ENCODE measurements at places on chromosomes 3 and 15.

DNA sequence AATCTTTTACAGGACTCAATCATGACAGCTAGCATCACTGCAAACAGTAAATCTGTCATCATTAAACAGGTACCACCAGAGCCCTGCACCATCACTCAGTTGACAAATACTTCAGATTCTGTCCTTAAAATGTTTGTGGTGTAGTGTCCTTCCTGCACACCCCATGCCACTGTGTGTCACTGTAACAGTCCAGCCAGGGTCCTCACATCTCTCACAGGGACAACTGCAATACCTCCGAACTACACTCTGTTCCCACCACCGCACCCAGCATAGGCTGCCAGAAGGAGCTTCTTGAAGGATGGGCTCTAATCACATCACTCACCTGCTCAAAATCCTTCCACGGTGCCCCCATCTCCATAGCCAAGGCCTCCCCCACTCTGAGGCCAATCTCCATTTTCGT is 90.2 kb upstream of the FGF12 start:
- DNase-seq = no peak

GRCh38 chr3:57017459-57017845 is 43.0 kb upstream of the SPATA12 start:
- DNase-seq = no peak

- peak; percentile 24 for DNase-seq
These were observed 13.1 kb downstream of the RASA2 start for GRCh38 chr3:141499965-141500364.

GRCh38 chr3:62131050-62131449 is 242.3 kb downstream of the FEZF2 start:
- DNase-seq = no peak

DNA sequence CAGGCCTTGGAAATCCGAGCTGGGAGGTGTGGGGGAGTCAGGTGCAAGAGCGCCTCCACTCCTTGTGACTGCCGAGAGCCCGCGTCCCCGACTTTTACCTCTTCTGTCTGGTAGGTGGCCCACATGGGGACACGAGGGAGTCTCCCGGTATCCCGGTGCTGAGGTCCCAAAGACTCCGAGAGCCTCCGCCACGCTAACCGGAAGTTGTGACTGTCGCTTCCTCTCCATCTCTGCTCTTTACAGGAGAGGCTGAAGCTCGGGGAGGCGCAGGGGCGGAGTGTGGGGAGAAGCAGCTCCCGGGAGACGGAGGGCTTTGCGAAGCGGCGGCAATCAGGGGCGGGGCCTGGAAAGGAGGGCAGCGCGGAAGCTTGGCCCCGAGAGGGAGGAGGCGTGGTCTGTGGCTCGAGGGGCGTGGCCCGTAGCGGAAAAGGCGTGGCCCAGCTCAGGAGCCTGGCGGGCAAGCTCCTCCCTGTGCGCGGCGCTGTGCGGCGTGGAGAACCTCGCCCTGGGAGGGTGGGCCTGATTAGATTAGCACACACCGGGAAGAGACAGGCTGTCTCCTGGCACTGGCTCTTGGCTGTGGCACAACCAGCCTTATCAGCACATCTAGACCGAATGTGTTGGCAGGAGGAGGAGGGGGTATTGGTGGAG is 143.9 kb downstream of the GABRB3 start:
- no peak for DNase-seq

GRCh38 chr3:87082796-87083440 is 92.0 kb upstream of the VGLL3 start:
- peak; percentile 14 for DNase-seq

DNA sequence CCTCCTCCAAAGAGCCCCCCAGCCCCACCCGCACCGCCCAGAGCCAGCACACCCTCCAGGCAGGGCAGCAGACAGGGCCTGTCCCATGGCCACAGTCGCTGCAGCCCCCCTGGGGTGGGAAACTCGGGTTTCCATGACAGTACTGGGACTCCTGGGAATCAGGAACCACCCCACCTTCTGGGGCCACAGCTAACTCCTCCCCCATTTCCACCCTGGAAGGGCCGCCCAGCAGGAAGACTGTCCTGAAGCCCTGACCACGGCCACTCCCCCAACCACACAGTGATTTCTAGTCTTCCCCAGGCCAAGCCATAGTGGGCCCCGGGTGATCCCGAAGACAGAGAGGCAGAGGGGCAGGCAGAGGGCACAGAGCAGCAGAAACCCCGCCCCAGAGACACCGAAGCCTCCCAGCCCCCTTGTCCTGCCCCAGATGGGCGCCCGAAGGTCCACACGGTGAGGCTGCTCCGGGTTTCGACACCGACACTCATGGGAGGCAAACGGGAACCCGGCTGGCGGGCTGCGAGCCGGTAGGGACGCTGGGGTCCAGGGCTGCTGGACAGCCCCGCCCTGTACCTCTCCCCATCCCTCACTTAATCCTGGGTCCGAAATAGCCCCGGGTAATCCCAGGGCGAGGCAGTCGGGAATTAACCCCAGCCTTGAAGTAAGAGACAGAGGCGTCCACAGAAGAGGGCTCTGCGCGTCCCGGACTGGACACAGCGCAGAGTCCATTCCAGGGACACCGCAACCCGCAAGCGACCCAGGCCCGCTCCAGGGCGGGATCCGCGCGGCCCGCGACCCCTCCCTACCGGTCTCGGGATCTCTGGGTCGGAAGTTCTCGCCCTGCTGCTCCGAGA is 138.4 kb downstream of the NUP210 start:
- DNase-seq = no peak

DNA sequence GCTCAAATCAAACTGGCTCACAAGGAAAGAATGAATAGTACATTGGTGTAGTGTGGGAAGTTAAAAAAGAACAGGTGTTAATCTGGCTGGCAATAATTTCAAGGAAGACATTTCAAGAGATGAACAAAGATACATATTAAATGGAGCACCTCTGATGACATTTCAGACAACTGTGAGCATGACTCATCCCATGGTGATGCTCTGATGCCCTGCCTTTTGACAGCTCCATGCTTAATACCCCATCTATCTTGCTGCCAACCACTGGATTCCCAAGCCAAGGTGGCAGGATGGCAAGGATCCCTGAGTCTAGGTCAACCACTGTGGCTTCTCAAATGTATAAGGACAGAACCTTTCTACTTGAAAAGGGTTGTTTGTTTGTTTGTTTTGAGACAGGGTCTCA is 29.3 kb downstream of the LRRC2 start:
- no peak for DNase-seq

GRCh38 chr15:101496198-101496986 is 6.9 kb upstream of the PCSK6 start:
- no peak for DNase-seq

GRCh38 chr3:152264378-152264777 is 4.4 kb upstream of the MBNL1 start:
- peak; percentile 27 for DNase-seq

- DNase-seq = no peak
These were observed 2.9 kb downstream of the NR2F2 start for GRCh38 chr15:96333131-96334016.

DNA sequence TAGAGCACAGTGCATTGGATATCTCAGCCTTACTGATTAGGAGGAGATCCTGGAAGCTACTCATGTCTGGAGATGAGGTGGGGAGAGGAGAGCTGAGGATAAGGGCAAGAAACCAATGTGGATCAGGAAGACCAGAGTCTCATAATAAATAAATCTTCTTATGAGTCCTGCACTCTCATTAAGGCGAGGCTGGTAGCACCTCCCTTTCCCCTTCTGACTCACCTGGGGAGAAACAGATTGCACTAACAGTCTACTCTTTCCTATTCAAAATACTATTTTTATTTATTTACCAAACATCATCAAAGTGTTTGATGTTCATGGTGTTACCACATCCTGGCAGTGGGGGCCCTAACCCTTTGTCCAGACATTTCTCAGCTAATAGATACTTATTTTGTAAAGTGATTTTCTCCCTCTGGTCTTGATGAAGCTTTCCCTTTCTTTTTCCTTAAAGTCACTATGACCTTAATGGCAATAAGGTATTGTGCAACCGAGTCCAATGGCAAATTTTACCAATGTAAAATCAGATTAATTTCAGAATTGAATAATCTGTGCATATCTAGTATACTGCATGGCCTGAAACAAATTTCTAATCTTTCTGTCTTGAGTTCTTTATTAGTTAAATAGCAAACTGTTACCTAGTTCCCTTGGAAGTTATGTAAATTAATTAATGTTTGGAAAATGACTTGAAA is 81.1 kb downstream of the IQCH start:
- DNase-seq = no peak

DNA sequence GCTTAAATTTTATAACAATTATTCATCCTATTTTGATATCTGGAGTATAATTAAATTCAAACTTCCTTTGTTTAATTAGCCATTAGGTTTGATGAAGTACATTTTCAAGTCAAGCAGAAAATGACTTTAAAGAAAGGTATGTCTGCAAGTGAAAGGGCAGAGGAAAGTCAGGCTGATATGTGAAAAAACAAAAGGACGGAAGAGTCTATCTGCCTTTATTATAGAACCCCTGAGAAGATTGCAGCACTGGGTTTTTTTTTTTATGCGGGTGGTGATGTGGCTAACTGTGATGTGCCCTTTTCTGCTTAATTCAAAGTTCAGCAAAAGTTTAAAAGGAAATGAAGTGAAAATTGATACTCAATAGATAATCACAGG is 83.2 kb downstream of the COL8A1 start:
- DNase-seq = no peak

- DNase-seq = no peak
These were observed 23.1 kb upstream of the RNU6-1 start for GRCh38 chr15:67862750-67863441.

DNA sequence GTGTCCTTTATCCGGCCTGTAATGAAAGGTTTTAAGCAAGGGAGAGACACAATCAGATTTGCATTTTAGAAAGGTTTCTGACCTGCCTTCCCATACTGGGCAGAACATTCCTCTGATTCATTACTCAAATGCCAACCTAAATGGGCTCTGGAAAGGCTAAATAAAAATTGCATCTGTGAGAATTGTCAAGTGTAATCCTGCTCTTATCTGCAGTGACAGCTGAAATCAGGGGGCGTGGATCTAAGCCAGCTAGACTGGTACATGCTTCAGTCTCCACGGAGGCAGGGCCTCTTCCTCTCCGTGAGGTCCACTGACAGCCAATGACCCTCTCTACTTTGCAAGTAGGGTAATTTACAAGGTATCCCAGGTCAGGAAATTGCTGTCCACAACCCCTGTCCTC is 32.5 kb upstream of the MINAR1 start:
- DNase-seq = no peak

GRCh38 chr3:156311930-156312329 is 191.6 kb downstream of the KCNAB1 start:
- DNase-seq = no peak

DNA sequence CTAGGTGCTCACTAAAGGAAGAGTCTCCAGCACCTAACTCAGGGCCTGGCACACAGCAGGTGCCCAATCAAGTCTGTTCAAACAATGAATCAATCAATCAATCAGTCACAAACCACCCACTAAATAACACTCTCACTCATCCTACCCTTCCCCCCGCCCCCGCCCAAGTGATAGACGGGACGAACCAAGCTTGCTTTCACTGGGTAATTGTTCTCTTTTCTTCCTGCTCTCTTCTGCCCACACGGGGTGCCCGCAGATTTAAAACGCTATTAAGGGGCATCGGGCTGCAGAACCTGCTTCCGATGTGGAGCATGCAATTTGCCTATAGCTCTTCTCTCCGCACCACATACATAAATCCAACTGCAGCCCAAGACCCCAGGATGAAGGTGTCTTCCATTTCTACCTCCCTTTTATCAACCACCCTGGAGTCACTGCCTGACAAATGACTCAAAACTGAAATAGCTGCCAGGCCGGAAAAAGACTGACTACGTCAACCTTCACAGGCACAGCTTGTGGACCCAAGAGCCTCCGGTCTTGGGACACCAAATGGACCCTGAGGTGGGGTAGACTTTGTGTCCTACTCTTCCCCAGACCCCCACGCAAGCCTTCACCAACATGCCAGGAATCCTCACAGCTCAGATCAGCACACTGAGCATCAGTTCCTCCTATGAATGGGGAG is 1.7 kb downstream of the KLHL25 start:
- no peak for DNase-seq

- DNase-seq = no peak
These were observed 503.9 kb downstream of the MAGI1 start for GRCh38 chr3:65534805-65535204.

- DNase-seq = no peak
These were observed 100.3 kb downstream of the MYLK start for GRCh38 chr3:123783811-123784210.

- no peak for DNase-seq
These were observed 210.6 kb upstream of the CHRM5 start for GRCh38 chr15:33757516-33758232.

- no peak for DNase-seq
These were observed 158.8 kb downstream of the SSR3 start for GRCh38 chr3:156395961-156396710.

- DNase-seq = no peak
These were observed 42.9 kb downstream of the SIDT1 start for GRCh38 chr3:113575206-113575605.

GRCh38 chr15:70399204-70399603 is 301.5 kb upstream of the TLE3 start:
- no peak for DNase-seq

DNA sequence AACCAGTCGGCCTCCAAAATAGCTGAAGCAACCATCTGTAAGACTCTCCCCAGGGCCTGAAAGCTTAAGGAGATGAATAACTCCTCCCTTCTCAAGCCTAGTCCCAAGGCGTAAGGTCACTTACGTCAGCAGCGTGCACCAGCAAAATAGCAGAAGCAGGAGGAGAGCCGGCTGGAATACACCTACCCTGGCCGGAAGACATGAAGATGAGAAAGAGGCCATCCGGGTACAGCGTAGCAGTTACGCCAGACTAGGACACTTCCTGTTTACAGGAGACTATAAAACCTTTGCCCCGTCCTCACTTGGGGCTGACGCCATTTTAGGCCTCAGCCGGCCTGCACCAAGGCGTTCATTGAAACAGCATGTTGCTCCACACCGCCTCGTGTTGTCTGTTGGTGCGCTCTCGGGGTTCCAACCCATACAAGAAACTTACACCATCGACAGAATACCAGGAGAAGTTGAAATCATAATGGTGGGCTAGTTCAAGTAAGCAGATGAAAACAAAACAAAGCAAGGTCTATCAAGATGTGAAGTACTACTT is 2.5 kb downstream of the CFAP92 start:
- DNase-seq = no peak

DNA sequence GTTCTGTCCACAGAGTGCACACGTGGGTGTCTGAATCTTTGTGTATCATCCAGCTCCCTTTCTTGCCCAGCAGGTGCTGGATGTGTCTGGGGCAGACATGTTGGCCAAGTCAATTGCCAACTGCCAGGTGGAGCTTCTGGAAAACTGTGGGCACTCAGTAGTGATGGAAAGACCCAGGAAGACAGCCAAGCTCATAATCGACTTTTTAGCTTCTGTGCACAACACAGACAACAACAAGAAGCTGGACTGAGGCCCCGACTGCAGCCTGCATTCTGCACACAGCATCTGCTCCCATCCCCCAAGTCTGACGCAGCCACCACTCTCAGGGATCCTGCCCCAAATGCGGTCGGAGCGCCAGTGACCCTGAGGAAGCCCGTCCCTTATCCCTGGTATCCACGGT is 12.5 kb upstream of the RPP14 start:
- no peak for DNase-seq

- DNase-seq = no peak
These were observed 132.2 kb downstream of the FNDC3B start for GRCh38 chr3:172171396-172172075.

GRCh38 chr15:37032091-37032775 is 68.1 kb downstream of the MEIS2 start:
- no peak for DNase-seq

All from bone marrow (tissue), 2 donors.